ENCODE measurements at places on chromosomes 3 and 15.
A peak's percentile ranks its signal among the peaks of the same experiment; 100 is the strongest.

GRCh38 chr15:56532721-56533460 lies 68.0 kb upstream of the MNS1 start:
- no peak for DNase-seq

- peak; percentile 65 for DNase-seq
Measured at GRCh38 chr3:46228260-46229242, 13.7 kb upstream of the CCR3 start.

DNA sequence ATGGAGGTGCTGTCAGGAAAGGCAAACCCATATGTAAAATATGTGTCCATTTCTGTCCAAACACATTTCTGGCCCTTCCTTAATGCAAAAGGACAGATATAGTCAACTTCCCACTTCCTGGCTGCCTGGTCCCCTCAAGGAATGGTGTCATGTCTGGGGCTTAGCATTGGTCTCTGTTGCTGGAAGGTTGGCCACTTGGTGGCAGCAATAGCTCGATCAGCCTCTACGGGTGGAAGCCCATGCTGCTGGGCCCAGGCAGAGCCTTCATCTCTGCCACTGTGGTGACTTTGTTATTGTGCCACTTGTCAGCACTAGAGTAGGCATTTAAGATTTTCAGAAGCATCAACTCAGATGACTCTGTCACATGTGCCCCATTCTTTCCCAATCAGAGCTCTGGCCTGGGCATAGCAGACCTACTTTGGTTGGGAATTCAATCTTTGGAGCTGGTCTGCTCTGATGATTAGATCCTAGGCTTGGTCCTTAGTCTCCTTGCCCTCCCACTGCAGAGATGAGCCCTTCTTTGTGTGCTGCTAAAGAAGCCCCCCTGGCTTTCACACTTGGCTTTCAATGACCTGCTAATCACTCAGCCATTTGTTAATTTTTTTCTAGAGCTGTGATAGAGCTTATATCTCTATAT lies 51.0 kb upstream of the SPSB4 start:
- peak; percentile 67 for DNase-seq

DNA sequence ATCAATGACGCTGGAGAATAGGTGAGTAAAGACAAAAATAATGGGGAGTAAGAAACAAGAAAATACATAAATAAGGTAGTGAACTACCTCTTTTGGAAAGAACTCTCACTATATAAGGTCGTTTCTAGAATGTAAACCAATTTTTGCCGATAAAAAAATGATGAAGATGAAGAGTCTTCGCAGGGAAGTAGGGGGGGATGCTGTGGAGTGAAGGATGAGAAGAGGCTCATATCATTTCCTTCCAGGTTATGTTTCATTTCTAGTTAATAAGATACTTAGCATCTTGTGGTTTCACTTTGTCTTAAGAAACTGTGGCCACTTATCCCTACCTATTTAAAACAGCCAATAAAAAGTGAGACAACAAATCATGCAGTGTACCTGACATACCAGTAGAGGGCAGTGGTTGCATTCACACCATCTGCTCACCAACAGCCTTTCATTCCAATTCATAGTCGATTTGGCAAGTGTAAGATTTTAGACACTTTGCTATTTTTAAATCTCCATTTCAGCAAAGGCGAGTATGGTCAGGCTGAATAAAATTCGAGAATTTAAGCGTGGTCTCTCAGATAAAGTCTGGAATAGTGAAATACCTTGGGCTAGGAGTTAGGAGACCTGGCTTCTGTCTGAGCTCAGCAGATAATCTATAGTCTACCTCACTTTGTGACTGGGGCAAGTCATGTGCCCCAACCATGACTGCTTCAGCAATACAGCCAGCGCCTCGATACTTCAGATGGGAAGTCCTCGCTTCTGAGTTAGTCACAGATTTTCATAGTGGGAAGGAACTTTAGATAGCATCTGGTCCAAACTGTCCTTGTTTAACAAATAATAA lies 28.9 kb upstream of the ICE2 start:
- DNase-seq: peak; percentile 73

- no peak for DNase-seq
Measured at GRCh38 chr3:135083179-135083578, 288.1 kb downstream of the EPHB1 start.

DNA sequence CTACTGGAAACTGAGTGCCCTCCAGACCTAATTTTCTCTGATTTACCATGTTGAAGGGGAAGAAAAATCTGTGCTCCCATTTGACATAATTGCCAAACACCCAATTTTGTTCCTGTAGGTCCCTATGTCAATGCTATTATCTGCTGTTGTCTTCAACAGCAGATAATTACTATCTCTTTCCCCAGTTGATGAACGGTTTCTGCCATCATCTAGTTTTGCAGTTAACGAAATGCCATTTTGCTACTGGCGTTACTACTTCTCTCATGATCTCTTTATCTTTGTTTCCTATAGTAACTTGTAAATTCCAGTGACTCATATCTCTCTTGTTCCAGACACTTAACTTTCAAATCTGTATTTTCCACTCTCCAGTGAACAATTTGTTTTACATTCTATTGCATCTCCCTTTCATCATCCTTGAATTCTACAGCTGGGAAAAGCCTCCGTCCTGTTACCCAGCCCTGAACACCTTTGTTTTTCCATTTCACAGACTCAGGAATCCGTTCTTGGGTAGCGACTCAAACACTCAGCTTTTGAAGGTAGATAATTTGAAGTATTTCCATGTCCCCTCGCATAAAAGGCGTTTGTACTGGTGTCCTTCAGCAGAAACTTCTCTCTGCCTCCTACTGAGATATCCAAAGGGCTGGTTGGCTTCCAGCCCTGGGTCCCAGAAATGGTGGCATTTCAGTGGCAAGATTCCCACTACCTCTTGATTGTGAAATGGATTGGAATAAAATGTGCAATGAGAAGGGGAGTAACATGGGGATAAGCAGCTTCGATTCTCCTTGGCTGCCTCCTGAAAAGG lies 111.7 kb downstream of the FOXB1 start:
- no peak for DNase-seq

- DNase-seq: no peak
Measured at GRCh38 chr3:133016838-133017309, 21.3 kb upstream of the TMEM108 start.
